Activated CD8-positive, alpha-beta memory T cell treated with anti-CD3 and anti-CD28 coated beads, Interleukin-2, amount 50 U/mL, for 4 hours (primary cell): ENCODE measurements at places on chromosomes 13 and 19.
A peak's percentile ranks its signal among the peaks of the same experiment; 100 is the strongest.

- no peak for DNase-seq
Observed at GRCh38 chr19:33681081-33681680, 59.4 kb downstream of the CHST8 start.

GRCh38 chr19:48913114-48913889 lies 13.2 kb downstream of the NUCB1 start:
- DNase-seq: no peak

DNA sequence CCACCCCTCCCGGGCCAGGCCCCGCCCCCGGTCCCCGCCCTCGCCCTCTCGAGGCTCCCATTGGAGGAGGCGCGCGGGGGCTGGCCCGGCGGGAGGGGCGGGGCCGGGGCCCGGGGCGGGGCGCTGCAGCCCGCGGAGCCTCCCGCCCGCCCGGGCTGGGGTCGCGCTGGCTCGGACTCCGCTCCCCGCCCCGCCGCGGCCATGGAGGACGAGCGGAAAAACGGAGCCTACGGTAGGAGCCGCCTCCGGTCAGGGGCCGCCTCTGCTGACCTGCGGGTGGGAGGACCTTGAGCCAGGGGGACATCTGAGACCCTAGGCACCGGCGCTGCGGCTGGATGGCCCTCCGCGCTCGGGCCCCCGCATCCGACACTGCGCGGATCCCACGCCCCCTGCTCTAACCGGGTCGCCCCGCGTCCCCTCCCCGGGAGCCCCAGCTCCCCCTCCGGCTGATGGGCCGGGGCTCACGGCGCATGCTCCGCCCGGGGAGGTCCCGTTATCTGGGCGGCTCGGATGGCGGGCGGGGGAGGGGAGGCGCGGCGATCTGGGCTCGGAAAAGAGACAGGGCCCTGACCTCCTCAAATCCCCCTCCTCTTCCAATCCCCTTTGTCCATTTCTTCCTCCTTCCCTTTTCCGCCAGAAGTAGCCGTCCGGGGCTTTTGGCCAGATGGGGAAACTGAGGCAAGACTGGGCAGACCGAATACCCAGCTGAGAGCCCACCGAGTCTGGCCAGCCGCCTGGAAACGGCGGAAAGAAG lies 15.4 kb upstream of the AP1M2 start:
- DNase-seq: peak; percentile 90

- DNase-seq: no peak
Observed at GRCh38 chr19:54133312-54133956, 4.1 kb upstream of the CNOT3 start.

GRCh38 chr13:28172947-28173346 lies 34.6 kb downstream of the PAN3 start:
- DNase-seq: no peak

DNA sequence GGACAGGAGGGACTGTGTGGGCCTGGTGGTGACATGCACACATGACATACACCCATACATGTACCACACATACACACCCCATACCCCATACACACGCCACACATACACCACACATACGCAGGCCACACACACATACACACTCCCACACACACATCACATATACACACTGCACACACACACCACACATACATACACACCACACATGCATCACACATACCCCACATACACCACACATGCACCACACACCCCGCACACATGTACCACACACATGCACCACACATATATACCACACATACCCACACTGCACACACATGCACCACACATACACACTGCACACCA lies 76.5 kb upstream of the KCTD15 start:
- DNase-seq: no peak

DNA sequence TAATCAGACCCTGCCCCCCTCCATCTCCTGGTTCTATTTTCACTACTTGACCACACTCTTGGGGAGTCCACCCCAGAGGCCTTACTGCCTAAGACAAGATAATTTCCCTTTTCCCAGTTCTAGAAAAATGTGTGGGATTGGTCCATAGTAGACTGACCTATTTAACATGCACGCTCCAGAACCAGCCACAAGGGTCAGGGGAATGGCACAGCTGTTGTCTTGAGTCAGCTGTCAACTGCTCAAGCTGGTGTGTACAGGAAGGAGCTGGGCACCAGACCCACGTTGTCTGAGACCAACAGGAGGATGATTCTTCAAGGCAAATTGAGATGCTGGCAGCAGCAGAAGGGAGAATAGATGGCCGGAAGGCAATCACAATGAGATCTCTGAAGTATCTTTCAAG lies 280.5 kb downstream of the UQCRFS1 start:
- no peak for DNase-seq

DNA sequence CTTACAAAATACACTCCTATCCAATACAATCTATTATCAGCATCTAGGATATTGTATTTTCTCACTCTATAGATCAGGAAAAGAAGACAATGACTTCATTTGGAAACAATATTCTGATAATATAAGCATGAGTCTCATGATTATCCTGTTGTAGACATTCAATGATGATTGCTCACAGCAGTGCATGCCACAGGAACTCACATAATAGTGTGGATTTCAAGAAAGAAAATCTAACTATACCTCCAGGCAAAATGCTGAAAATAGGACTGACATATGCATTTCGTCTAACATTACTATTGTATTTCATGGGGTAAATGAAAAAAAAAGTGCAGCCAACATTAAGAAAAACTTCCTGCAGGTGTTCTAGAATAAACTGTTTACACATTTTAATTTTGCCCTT lies 122.6 kb downstream of the POSTN start:
- DNase-seq: no peak

DNA sequence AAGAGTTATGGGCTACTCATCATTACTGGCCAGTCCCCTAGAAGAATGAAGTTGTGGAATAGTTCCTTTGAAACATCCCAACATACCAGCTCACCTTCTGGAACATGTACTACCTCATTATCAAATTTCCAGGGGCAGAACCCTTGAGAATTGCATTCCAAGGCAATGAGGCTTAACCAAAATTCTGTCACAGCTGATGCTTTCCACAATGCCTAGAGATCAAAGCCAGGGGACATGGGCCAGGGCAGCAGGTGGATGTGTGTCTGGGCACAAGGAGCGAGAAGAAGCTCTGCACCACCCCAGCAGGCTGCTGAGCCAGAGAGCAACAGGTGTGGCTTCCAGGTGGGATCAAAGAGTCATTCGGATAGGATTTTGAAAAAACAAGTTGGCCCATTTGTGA lies 362.1 kb downstream of the EFNB2 start:
- DNase-seq: no peak

GRCh38 chr19:1985588-1986356 lies 29.7 kb downstream of the BTBD2 start:
- no peak for DNase-seq

GRCh38 chr13:101425623-101426022 lies 9.3 kb upstream of the NALCN start:
- no peak for DNase-seq

DNA sequence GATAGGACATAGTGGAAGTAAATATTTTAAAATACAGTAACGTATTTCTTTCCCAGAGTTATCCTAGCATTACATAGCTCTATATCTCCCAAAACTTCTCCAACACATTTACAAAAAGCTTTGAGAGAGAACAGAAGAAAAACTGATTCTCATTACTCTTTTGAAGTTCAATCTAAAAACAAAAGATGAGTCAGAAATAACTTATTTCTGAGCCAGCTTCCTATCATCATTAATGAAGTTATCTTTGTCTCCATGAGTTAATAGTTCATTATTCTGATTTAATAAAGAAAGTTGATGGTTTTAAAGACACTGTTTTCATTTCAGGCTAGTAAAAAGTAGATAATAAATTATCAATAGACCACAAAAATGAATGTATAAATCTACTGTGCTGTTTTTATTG lies 446.7 kb upstream of the SPRY2 start:
- no peak for DNase-seq

GRCh38 chr13:111259058-111259457 lies 61.4 kb upstream of the TEX29 start:
- DNase-seq: no peak

DNA sequence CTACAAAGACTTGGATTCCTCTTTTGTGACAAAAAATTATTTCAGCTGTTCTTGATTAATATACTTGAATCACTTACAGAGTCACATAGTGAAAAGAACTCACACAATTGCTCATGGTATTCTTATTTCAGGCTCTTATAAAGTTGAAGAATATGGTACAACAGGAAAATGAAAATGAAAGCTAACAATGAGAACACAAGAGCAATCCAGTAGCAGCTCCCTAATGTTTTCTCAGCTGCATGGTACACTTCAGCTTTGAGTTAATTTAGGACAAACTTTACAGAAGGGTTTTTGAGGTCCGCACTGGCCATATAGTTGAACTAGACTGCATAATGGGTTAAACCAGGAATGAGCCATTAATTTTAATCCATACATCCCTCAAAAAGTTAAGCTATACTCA lies 1261.8 kb downstream of the SLITRK5 start:
- no peak for DNase-seq

DNA sequence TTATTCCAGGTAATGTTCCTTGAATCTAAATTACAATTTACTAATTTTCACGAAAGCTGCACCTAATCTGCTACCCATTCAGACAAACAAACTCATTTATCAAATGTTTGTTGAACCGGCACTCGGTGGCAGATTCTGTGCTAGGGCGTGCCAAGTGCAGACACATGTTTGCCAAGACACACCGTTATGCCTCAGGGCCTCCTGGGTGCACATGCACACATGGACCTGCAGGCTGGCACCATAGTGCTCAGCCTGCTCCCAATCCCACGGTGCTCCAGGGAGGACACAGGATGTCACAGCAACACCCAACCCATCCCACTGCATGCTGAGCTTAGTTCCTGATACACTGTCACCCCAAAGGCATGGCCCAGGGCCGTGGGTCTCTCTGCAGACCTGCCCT lies 7.7 kb downstream of the SCGB2B2 start:
- no peak for DNase-seq
